ENCODE measurements at places on chromosomes 2 and 18.

DNA sequence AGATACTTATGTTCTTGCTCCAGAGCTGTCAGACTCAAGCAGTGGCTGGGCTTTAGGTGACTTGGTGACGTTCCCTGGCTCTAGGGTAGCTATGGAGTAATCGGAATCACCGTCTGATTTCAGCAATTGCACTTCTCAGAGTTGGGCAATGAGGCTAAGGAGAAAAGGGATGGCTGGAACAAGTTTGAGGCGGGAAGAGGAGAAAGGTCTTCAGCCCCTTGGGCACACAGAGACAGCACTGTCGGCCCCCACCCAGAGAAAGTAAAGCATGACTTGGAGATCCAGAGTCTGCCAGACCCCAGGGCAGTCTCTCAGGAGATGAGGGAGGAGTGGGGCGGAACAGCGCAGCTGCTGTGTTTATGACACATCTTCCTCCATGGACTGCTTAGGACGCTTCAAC lies 114.5 kb downstream of the KLHL29 start:
- DNase-seq, result no peak

DNA sequence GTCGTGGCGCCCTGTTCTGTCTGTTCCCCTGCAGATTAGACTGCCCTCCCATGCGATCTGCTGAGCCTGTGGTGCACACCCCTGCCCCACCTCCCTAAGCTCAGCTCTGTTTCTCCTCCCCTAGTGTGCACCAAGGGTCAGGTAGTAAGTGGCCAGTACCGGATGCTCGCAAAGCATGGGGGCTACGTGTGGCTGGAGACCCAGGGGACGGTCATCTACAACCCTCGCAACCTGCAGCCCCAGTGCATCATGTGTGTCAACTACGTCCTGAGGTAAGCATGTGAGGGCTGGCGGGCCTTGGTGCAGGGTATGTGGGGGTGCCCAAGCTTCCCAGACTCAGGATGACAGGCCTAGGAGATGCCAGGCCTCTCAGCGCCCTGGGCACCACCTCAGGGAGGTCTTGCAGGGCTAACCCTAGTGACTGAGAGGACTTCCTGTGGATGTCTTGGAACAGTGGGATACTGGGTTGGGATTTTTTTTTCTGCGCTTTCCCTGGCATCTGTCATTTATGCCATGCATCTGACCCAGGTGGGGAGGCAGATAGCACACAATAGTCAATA lies 78.4 kb downstream of the EPAS1 start:
- no peak for DNase-seq

DNA sequence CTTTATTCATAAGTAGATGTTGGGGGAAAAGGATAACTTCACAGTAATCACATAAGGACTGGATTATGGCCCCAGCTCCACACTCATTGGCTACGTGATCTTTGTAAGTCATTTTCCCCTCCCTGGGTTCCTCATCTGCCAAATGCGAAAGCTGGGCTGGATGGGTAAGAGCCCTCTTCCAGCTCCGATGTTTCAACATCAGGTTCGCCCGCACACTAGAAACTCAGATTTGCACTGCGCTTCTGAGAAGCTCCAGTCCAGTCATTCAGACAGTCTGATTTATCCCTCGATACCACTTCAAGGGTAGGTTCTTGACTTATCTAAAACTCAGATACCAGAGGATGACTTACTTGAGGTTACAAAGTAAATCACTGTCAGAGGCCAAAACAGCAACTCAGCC lies 31.0 kb upstream of the RMDN2 start:
- no peak for DNase-seq

- DNase-seq, result no peak
Measured at GRCh38 chr2:58006256-58006951, 40.2 kb upstream of the VRK2 start.

GRCh38 chr2:197929008-197929885 lies 124.9 kb downstream of the PLCL1 start:
- DNase-seq, result no peak

- DNase-seq, result no peak
Measured at GRCh38 chr2:65876114-65876513, 443.7 kb upstream of the SPRED2 start.

DNA sequence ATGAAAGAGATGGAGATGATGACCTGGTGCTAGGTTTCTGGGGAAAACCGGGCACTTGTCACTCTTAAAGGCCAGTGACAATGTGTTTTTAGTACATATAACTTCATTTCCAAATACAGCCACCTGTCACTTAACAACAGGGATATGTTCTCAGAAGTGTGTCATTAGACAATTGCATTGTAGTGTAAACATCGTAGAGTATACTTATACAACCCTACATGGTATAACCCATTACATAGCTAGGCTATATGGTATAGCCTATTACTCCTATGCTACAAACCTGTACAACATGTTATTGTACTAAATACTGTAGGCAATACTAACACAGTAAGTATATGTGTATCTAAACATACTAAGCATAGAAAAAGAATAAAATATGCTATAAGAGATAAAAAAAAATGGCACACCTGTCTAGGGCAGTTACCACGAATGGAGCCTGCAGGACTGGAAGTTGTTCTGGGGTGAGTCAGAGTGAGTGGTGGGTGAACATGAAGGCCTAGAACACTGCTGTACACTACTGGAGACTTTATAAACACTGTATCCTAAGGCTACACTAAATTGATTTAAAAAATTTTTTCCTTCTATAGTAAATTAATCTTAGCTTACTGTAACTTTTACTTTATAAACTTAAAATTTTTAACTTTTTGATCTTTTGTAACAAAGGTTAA lies 123.2 kb downstream of the THADA start:
- DNase-seq, result no peak

GRCh38 chr2:144358979-144359541 lies 160.9 kb downstream of the ZEB2 start:
- DNase-seq, result no peak

GRCh38 chr2:64447317-64448040 lies 6.5 kb upstream of the LGALSL start:
- no peak for DNase-seq

DNA sequence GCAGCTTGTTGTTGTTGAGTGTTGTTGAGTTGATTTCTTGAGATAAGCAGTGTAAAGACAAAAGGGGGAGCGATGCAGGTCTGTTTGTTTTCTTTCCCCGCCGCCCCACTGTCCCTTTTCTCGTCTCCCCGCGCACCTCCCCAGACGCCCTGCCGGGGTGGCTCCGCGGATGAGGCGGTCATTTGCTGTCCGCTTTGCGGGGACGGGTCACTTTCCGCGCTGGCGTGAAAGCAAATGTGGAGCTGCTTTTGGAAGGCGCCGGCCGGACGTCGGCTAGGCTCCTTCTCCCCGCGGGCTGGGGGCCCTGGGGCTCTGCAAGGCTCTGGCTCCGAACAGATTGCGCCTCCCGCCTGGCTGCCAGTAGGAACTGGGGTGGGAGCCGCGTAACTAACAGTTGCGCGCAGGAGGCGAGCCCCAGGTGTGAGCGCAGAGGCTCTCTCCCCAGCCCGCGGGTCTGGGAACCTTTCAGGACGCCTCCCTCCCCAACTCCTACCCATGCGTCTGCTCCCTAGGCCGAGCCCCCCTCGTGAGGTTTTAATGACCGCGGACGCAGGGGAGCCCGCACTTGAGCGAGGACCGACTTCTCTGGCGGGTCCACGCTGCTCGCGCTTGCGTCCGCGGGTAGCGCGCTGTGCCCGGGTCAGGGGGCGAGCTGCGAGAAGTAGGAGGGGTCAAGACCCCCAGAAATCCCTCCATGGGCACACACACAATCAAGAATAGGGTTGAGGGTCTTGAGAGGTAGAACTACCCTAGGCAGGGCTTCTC lies 146.6 kb downstream of the MEIS1 start:
- no peak for DNase-seq

GRCh38 chr18:47050468-47050867 lies 15.0 kb upstream of the ELOA2 start:
- peak; percentile 41 for DNase-seq

DNA sequence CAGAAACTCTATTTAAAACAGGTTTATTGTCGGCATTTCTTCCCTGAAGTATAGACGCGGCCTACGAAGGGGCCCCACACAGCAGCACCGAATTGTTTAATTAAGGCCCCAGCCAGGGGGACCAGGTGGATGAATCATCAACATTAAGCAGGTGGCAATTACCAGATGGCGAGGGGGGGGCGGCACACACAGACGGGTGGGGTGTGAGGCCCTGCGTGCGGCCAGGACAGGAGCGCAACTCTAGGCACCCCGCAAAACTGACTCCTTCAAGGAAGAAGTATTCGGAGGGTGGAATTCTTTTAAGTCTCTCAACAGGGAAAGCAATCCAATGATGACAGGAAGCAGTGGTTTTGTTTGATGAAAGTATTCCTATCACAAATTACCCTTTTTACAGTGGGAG lies 830.4 kb downstream of the GALR1 start:
- DNase-seq, result no peak

DNA sequence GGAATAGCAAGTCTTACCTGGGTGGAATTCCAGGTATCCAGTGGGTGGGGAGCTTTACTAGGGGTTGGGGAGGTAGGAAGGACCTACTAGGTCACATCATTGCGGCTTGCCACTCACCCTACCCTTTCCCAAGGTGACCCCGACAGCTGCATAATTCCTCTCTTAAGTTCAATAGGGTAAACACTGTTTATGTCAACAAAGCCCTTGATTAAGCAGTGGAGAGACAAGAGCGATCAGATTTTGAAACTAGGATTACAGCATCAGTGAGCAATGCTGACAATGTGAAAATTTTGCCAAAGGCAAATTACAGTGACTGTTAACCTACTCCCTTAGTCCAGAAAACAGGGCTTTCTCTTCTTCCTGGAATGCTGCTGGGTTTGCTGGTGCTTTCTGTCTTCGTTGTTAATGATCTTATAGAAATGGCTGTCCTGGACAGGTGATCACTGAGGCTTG lies 14.5 kb downstream of the SLC19A3 start:
- DNase-seq, result no peak

- no peak for DNase-seq
Measured at GRCh38 chr2:148599109-148599991, 45.2 kb upstream of the EPC2 start.

GRCh38 chr2:147182260-147182659 lies 662.6 kb upstream of the ACVR2A start:
- DNase-seq, result no peak

DNA sequence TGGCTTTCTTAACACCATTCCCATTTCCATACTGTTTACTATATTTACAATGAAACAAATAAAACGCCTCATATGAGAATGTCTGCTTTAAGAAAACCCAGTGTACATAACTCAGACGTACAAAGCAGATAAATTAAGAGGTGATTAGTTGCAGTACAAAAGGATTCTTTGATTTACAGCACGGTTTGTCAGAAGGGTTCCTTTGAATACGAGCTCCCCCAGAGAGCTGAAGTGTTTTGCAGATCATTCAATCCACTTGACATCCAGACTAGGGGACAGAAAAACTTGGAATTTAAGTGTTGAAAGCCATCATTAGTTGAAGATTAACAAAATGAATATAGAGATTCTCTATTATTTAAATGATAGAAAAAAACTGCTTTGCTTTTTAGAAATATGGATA lies 72.5 kb downstream of the RAPGEF4 start:
- no peak for DNase-seq

GRCh38 chr18:8943900-8944870 lies 158.3 kb upstream of the NDUFV2 start:
- DNase-seq, result no peak

DNA sequence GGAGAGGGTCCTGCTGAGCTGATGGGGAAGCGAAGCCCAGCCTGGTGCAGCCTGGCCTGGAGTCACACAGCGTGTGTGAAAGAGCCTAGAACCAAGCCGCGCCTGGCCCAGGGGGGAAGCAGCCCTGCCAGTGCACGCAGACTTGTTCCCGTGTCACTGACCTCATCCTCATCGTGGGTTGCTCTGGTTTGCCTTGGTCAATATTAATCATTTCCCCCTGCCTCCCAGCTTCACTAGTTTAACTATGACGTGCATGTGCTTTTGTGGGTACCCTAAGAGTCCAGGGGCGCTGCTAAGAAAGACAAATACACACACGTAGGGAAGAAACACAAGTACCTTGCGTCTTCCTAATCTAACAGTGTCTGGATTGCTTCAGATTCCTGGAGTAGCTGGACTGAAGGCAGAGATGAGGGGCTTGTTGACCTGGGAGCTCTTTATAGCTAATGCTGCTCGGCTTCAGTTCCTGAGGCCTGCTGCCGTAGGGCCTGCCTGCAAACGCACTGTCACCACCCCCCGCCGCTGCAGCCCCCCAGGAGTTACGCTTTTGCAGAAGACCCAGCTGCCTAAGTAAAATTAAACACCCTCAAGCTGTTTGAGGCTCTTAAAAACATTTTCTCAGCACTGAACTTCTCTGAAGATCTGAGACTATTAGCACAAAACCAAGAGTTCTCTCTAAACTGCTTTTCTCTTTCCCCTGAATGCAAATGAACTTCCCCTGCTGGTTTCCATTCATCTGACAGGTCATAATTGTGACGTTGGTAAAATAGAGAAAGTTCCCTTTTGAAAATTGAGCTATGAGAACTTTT lies 159.2 kb downstream of the FAM210A start:
- DNase-seq, result no peak

DNA sequence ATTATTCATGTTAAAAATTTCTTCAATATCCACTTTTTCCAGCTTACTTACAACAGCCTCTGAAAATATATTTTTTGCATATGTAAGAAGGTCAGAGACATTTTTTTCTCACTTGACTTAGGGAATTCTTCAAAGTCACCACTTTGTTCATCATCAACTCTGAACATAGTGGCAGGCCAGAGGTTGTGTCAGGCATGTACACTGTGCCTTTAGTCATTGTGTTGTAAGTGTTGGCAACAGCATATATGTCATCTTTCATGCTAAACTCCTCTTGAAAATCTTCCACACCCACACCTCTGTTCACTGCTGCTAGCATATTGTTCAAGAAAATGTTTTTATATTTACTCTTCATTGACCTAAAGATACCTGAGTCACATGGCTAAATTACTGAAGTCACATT lies 52.2 kb upstream of the ACVR1 start:
- DNase-seq, result no peak

GRCh38 chr18:24228667-24229041 lies 89.8 kb downstream of the CABYR start:
- no peak for DNase-seq

DNA sequence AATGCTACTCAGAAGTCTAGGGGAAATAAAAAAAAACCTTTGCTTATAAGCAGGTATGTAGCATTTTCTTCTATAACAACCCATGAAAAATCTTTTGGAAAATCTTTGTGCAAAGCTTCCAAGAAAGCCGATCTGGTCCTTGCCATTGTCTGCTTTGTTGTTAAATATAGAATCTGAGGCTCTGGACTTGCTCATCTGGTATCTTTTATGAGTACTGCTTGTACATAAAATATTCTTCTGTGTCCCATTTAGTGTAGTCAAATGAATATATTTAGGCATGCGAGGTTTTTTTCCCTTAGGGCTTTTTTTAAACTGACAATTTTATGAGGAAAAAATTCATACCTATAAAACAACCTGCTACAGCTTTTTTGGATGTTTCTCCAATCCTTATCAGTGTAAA lies 45.0 kb upstream of the RMND5A start:
- DNase-seq, result no peak

GRCh38 chr2:194826241-194826640 lies 830.8 kb upstream of the SLC39A10 start:
- DNase-seq, result no peak

GRCh38 chr2:96554293-96555145 lies 18.0 kb downstream of the ARID5A start:
- peak; percentile 58 for DNase-seq

GRCh38 chr2:174794851-174795374 lies 30.6 kb upstream of the CHRNA1 start:
- no peak for DNase-seq

Measured in SK-N-DZ (cell line).